ENCODE measurements at places on chromosomes 7 and 10. TPM values are rescaled to one million over a fixed set of nuclear protein-coding genes. Genes with fewer than 3 reads are reported as not detected.

DNA sequence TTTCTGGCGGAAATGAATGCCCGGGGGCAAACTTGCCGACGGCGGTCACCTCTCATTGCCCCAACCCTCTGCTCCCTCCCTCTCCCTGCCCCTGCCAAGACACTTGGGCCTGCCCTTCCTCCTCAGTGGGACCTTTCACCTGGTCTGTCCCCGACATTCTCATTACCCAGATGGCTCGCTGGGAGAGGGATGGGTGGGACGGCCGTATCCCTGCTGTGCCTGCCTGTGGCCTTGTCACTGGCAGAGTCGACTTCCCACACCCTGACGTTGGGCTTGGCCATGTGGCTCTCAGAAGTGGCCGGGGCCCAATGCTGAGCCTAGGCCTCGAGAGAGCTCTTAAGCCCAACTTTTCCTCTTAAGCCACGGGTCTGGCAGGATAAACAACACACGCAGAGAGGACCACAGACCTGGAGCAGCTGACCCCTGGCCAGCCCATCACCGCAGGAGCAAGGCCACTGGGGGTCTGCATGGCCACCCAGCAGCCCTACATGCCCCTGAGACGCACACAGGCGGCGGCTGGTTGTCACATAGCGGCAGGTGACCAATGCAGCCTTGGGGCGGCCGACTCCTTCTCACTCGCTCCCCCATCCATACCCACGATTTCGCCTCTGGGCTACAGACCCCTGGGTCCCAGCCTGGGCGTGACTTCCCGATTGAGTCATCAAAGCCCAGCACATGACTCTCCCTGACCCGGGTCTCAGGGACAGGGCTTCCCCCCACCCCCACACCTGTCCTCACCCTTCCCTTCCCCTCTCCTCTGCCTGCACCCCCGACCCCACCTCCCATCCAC lies 40.1 kb downstream of the SLC29A4 start:
- DNase-seq: peak; percentile 42

DNA sequence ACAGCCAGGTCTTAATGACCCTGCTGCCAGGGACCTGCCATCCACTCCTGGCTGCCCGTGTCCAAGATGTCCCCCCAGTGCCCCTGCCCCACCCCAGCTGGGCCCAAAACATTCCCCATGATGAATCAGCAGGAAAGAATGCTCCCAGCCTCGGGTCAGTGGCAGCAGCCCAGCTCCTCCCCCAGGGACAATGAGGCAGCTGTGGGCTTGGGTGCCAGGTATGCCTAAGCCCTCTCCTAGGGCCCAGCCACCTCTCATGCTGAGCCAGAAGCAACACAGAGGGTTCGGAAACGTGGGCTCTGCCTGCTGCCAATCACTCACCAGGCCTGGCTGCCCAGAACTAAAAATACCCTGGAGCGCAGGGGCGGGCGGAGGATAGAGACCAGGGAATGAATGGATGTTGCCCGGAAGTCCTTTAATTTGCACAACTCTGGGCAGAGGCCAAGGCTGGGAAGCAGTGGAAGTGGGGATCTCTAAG lies 1.5 kb upstream of the LOXL4 start:
- DNase-seq: peak; percentile 99

Gene CDK1
- 5.8 TPM for total RNA-seq

- DNase-seq: no peak
Observed at GRCh38 chr10:7334642-7334964, 76.2 kb downstream of the SFMBT2 start.

GRCh38 chr10:12022580-12023257 lies 19.9 kb downstream of the UPF2 start:
- no peak for DNase-seq

Gene ZNF488
- total RNA-seq: 0.29 TPM

- no peak for DNase-seq
Observed at GRCh38 chr10:102616066-102616770, 28.1 kb upstream of the TRIM8 start.

Gene HSPB1
- 72.7 TPM for total RNA-seq

DNA sequence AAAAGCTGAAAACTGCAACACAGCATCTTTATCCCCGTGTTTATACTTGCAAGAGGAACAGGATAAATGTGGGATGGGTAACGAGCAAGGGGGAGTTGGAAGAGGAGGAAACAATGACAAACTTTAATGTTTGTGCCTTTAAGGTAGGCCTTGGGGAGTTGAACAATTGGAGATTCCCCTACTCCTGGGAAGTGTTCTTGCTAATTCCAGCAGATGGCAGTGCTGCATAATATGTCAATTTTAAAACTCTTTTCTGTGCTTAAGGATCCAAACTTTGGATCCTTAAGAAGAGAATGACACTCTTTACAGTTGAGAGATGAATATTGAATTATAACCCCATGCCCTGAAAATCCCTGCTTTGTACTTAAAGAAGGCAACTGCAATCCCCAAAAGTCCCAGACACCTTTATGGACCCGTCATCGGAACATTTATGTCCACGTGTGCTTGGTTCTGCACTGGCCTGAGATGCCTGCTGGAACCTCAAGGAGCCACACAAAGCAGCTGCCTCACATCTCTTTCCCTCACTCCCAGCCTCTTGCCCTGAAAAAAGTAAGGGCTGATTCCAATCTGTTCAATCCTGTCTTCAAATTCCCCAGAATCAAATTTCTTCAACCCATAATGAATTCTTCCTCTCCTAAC lies 12.0 kb downstream of the IFIT5 start:
- DNase-seq: no peak

- no peak for DNase-seq
Observed at GRCh38 chr7:151575410-151575809, 55.7 kb upstream of the RHEB start.

Gene SRGN
- total RNA-seq: 344 TPM

Gene GIMAP7
- not detected for total RNA-seq

Data from osteoblast (primary cell).